ENCODE measurements at places on chromosomes 3 and 15. TPM values are rescaled to one million over a fixed set of nuclear protein-coding genes. Genes with fewer than 3 reads are reported as not detected.

EOMES gene
- total RNA-seq, result 16.3 TPM

RAB5A gene
- 64.4 TPM for total RNA-seq

INO80 gene
- 29.2 TPM for total RNA-seq

LSM3 gene
- total RNA-seq, result 24.0 TPM

MKRN3 gene
- 1.1 TPM for total RNA-seq

GOLGA8T gene
- 0.15 TPM for total RNA-seq

SLC28A1 gene
- not detected for total RNA-seq

NRROS gene
- 21.9 TPM for total RNA-seq

SIDT1 gene
- 13.5 TPM for total RNA-seq

ADGRG7 gene
- not detected for total RNA-seq

CCDC39 gene
- total RNA-seq, result not detected

AADACL2 gene
- total RNA-seq, result not detected

BCL2A1 gene
- 79.6 TPM for total RNA-seq

SEMA3B gene
- total RNA-seq, result 0.40 TPM

MASP1 gene
- not detected for total RNA-seq

RFTN1 gene
- 114 TPM for total RNA-seq

OR5K3 gene
- total RNA-seq, result not detected

ERC2 gene
- not detected for total RNA-seq

MORC1 gene
- total RNA-seq, result not detected

VWA5B2 gene
- not detected for total RNA-seq

TUBGCP5 gene
- total RNA-seq, result 20.5 TPM

GRM7 gene
- total RNA-seq, result not detected

PPP1R14D gene
- total RNA-seq, result not detected

SLC49A4 gene
- 1.9 TPM for total RNA-seq

WDR93 gene
- not detected for total RNA-seq

SNTN gene
- not detected for total RNA-seq

CCDC13 gene
- total RNA-seq, result 0.52 TPM

CLDN16 gene
- total RNA-seq, result not detected

CD276 gene
- total RNA-seq, result 2.6 TPM

DOCK3 gene
- total RNA-seq, result 2.1 TPM

GOLGA8J gene
- not detected for total RNA-seq

SPATA12 gene
- not detected for total RNA-seq
